ENCODE measurements at places on chromosomes 11 and 22.

DNA sequence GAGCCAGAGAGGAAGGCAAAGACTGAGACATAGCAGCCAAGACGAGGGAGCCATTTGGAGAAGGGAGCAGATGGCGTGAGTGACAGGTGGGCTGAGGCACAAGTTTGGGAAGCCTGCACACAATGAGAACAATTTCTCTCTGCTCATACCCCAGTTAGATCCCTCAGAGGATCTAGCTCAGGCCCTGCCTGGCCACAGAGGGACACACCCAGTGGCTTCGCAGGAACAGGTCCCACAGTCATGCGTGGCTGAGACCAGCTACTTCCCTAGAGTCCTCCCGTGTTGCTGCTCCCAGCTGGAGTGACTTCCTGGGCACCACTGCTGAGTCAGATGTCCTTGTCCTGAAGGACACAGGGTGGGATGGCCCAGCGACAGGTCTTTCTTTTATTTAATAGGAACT is 33.4 kb upstream of the LYVE1 start:
- DNase-seq = no peak

DNA sequence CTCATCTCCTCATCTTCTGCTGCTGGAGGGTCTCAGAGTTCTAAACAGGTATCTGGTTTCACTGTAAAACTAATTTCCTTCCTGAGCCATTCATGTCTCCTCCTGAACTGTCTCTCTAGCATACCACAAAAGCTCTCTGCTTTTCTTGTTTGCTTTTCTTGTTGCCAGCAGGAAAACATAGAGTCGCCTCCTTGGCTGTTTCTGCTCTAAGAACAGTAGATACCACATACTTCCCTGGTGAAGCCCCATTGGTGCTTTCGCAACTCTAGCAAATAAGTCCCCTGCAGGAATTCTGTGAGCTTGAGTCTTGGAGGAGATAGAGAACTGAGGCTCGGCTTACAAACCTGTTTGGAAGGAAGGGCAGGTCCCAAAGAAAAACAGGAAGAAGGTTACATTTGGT is 7.0 kb downstream of the DIXDC1 start:
- peak; percentile 82 for DNase-seq

DNA sequence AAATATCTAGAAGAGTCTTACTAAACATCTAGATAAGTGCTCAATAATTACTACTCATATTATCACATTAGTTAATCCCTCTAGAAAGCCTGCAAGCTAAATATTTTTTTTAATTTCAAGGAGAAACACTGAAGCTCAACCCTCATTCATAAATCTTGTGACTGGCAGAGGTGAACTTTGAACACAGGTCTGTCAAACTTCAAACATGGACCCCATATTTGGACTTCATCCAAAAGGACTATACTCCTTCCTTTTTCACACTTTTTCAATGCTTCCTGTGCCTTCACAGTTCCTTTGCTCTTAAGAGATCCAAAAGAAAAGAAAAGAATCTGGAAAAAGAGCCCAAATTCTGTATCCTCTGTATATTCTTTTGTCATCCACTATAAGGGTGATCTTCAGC is 28.3 kb upstream of the OR9G4 start:
- DNase-seq = no peak

GRCh38 chr22:20420157-20420842 is 17.3 kb downstream of the SCARF2 start:
- DNase-seq = no peak

- DNase-seq = no peak
These were observed at the start of gene ARHGAP8 for GRCh38 chr22:44752285-44753188. Gene ARHGAP8 (plus strand): TSS chr22:44752575. CDS start chr22:44786528, 33,953 bp downstream.

GRCh38 chr22:19401483-19401882 is 30.1 kb downstream of the HIRA start:
- DNase-seq = no peak

GRCh38 chr11:57310630-57311086 is 14.1 kb downstream of the TNKS1BP1 start:
- no peak for DNase-seq

DNA sequence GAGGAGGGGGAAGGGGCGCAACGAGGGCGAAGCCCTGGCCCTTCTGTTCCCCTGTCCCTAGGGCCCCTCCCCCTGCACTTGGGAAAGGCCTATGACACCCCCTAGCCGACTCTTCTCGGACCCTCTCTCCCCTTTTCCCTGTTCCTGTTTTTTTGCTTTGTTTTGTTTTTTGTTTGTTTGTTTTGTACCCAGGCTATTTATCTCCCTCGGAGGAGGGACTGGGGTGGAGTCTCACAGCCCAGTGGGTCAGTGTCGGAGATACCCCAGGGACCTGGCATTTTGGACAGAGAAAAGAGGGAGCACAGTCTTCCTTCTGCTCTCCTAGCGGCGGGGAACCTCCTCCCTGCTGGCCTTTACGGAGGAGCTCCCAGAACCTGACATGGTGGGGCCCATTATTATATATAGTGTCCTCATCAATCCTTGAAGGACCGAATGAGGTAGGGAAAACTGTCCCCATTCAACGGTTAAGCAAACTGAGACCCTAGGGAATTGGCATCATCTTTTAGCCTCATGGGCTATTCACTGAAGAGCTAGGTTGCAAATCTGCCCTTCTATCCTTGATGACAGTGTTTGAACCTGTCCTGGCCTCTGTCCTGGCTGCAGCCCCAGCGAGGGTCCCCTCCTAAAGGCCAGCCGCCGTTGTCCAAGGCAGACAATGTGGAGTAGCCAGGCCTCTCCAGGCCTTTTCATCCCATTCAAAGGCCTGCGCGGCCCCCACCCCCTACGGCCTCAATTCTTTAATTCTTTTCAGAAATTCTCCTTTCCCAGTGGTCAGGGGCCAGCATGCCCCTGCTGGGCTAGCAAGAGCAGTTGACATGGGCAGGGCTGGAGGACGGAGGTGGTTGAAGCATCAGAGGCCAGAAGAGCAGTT is 911 bp downstream of the EMID1 start:
- DNase-seq = no peak

DNA sequence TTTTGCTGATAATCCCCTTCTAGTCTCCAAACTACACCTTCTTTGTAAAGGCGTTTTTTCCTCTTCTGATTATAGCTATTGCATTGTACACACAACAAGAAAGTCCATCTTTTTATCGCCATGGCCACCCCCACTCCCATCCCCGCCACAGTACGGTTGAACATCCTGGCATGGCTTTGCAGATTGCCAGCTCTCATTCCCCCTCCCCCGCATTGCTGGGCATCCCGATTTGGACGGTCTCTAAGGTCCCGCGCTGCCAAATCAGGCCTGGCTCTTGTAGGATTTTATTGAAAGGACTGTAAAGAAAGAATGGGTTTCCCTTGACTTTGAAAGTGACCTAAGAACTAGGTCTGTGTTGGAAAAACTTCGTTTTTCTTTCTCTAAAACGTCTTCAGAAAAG is 916 bp upstream of the SLC6A5 start:
- DNase-seq = no peak

DNA sequence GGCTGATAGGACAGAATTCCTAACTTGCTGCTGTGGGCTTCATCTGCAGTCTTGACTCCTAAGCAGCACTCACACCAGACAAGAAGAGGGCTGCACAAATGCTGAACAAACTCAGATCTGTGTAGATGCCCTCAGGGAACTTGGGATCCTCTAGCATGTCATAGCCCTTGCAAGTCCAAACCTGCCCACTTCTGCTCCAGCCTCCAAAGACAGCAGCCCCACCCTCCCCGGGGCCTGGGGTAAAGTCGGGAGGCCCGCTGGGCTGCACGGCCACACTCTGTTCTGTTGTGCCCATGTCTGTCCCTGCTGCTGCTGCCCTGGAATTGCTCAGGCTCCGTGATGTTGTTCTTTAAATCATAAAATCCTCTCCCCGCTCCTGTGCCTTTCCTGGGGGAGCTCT is 28.3 kb downstream of the DRD2 start:
- no peak for DNase-seq

- DNase-seq = no peak
These were observed 98.9 kb downstream of the TRAF6 start for GRCh38 chr11:36411202-36411640.

GRCh38 chr11:69298267-69299022 is 4.5 kb downstream of the MYEOV start:
- DNase-seq = no peak

- DNase-seq = no peak
These were observed 172.5 kb downstream of the CTTN start for GRCh38 chr11:70570693-70571395.

DNA sequence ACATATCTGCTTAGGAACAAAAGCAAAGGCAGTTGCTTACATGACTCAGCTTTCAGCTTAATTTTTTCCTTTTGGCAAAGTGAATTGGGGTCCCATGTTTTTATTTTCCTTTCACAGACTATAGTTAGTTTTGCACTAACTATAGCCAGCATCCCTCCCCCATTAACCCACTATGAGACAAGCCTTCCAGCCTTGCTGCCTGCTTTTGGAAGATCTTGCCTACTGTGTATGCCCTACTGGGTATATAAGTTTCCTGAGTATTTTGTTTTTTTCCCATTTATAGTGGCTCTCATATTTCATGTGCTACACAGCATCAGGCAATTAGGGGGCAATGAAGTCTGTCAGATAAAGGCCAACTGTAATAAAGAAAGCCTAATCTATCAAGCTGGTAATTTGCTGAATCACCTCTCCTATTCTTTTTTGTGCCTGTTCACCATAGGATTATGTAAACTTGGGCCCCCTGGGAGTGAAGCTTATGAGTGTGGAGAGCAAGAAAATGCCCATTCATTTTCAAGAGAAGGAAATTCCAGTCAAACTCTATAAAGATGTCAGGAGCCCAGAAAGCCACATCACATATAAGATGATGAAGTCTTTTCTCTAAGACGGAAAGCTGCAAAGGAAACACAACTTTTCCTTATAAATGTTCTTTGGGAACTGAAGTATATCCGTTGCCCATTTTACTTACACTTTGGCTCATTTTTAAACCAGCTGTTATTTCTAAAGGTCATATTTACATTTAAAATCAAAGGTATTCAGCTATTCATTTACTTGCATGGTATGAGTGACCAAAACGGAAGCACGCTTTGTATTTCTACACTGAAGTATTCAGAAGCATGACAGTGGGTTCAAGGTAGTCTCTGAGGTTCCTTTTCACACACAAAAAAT is 64.0 kb downstream of the CCDC83 start:
- DNase-seq = no peak

- no peak for DNase-seq
These were observed 3.0 kb downstream of the SAC3D1 start for GRCh38 chr11:65043881-65044501.

GRCh38 chr11:6417907-6418556 is 862 bp downstream of the APBB1 start:
- no peak for DNase-seq

- no peak for DNase-seq
These were observed 14.3 kb upstream of the FGF19 start for GRCh38 chr11:69718147-69718546.

DNA sequence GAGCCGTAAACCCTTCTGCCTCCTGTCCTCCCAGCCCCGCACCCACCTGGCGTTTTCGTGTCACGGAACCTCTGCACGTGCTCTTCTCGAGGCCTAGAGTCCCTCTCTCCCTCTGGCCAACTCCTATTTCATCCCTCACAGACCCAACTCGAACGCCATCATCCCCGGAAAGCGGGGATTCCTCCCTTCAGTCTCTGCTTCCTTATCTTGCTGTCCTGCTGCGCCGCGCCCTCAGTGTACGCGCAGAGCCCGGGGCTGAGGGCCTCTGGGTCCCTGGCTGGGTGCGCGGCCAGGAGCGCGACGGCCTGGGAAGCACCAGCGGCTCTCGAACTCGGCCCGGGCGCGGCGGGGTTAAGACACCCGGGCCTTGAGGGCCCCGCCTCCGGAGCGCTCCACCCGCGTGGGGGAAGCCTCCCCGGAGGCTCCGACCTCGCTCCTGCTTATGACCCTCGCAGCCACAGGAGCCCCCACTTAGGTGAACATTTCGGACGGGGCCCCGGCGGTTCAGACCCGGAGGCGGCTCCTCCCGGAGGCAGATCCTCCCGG is 398 bp upstream of the ATG16L2 start:
- DNase-seq = no peak

DNA sequence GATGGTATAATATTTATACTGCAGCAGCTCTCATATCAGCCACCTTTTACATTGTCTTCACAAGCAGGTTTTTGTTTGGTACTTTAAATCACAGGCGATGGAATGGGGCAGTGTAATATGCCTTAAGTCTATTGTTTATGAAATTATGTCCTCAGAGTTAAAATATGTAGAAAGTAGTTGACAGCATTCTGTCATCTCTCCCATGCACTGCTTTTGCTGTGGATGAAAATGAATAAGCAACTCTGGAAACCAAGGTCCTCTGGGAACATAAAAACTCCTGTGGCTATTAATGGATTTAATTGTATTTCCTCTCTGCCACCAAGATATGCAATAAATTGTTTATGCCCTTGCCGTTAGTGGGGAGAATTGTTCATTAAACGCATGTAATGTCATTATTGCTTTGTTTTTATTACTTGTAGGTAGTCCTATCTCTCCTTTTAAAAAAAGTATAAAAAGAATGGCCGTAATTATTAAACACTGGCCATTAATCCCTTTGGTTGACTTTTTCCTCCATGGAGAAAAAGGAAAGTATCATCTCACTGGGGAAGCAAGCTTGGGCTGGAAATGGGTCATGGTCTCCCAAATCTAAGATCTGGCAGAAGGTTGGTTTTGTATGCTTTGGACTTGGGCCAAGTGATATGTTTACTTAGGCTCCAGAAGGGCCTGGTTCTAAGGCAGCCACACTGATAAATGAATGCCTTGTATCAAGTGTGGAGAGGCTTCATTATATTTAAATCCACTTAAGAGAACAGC is 13.1 kb downstream of the PACS1 start:
- DNase-seq = no peak

- no peak for DNase-seq
These were observed 105.2 kb downstream of the ABTB2 start for GRCh38 chr11:34252651-34253050.

GRCh38 chr11:30009060-30009459 is 7.8 kb downstream of the KCNA4 start:
- DNase-seq = no peak

DNA sequence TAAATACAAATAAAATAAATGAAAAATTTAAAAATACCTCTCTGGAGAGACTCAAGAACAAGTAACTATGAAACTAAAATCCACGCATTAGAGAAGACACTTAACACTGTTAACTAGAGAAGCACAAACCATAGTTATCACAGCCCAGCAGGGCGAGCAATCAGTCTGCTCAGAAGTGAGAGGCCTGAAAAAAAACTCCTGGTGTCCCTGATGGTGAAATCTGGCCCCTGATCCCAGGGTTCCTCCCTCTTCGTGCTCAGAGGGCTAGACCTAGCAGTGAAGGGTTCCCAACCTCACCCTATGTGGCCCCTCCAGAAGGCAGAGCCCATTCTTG is 49.7 kb upstream of the VPREB1 start:
- DNase-seq = no peak

- DNase-seq = no peak
These were observed 7.4 kb downstream of the TOLLIP start for GRCh38 chr11:1302041-1302460.

- DNase-seq = peak; percentile 87
These were observed at the start of gene ZFP91 for GRCh38 chr11:58578635-58579191. Gene ZFP91 (plus strand): TSS chr11:58579063. CDS start chr11:58579282, 219 bp downstream.

Data from AG04449 (cell line).